Sciatic nerve (tissue), 2 donors: ENCODE measurements at places on chromosomes 7 and 10.

DNA sequence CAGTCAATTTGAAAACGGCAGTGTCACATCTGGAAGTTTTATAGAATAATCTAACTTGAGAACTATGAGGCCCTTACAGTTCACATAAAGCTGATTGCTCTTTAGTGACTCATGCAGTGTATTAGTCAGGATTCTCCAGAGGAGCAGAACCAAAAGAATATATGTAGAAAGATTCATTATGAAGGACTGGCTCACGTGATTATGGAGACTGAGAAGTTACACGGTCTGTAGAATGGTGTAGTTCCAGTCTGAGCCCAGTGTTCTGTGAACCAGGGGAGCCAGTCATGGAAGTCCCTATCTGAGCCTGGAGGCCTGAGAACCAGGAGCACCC is 21.5 kb downstream of the RBM33 start:
- no peak for DNase-seq

DNA sequence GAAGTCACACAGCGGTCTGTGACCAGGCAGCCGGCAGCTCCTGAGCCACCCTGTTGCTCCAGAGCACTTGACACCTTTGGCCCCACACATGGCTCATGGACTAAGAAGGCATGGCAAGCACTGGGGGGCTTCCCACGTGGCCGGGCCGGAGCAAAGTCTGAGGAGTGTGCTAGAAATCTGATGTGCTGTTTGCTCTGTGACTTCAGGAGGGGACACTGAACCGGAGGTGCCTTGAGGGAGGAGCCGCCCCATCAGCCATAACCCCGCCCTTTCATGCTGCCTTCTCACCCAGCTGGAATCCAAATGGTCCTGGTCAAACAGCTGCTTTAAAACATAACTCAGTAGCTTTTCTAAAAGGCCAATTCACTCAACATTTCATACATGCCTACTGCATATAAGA is 33.5 kb downstream of the PROSER2 start:
- DNase-seq = peak; percentile 45

GRCh38 chr10:71982269-71983178 is 18.3 kb downstream of the CHST3 start:
- no peak for DNase-seq

DNA sequence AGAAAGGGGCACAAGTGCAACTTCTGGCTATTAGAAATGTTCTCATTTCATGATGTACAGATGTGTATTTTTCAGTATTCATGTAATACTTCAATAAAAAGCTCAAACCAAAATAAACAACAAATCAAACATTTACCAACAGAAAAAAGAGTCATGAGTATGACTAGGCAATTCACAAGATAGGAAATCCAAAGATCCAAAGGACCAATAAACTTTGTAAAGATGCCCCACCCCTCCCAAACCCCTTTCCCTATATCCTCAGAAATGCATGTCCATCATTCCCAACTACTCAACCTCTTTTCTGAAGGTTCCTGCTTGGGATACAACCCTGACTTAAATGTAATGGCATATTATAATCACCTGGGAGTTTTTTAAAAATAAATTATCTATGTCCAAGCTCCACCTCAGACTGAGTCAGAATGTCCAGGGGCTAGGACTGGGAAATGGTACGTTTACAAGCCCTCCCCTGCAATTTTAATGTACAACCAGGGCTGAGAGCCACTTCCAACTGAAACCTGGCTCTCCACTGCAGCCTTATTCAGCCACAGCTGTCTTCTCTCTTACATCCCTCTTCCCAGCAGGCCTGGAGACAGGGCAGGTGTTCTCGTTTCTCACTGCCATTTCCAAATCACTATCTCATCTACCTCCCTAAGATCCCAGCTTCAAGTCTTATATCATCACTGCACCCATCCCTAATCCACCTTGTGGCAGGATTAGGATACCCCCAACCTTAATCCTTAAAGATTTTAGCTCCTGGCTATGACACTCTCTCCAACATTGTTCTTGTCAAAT is 36.5 kb downstream of the COA1 start:
- no peak for DNase-seq

GRCh38 chr7:151062399-151063211 is 3.2 kb downstream of the SLC4A2 start:
- no peak for DNase-seq

DNA sequence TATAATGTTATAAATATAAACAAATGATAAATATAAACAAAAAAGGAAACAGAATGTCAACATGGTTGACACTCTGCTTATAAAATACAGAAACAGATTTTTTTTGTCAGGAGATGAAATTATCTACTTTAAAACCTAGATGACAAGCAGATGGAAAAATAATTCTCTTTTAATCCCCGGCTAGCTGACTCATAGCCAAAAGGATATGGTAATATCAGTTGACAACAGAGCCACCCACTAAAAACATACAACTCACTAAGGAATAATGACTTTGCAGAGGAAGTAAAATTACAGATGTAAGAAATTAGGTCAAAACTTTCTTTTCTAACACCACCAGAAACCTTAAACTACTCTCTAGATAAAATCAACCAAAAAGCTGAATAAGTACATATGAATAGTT is 131.1 kb upstream of the ABCB5 start:
- DNase-seq = no peak

GRCh38 chr10:88531392-88532052 is 51.6 kb downstream of the RNLS start:
- DNase-seq = no peak

GRCh38 chr7:41886901-41887311 is 184.0 kb upstream of the INHBA start:
- DNase-seq = peak; percentile 73

GRCh38 chr7:43511029-43511428 is 71.9 kb upstream of the STK17A start:
- DNase-seq = no peak

GRCh38 chr7:91995391-91996105 is 54.9 kb downstream of the AKAP9 start:
- no peak for DNase-seq

DNA sequence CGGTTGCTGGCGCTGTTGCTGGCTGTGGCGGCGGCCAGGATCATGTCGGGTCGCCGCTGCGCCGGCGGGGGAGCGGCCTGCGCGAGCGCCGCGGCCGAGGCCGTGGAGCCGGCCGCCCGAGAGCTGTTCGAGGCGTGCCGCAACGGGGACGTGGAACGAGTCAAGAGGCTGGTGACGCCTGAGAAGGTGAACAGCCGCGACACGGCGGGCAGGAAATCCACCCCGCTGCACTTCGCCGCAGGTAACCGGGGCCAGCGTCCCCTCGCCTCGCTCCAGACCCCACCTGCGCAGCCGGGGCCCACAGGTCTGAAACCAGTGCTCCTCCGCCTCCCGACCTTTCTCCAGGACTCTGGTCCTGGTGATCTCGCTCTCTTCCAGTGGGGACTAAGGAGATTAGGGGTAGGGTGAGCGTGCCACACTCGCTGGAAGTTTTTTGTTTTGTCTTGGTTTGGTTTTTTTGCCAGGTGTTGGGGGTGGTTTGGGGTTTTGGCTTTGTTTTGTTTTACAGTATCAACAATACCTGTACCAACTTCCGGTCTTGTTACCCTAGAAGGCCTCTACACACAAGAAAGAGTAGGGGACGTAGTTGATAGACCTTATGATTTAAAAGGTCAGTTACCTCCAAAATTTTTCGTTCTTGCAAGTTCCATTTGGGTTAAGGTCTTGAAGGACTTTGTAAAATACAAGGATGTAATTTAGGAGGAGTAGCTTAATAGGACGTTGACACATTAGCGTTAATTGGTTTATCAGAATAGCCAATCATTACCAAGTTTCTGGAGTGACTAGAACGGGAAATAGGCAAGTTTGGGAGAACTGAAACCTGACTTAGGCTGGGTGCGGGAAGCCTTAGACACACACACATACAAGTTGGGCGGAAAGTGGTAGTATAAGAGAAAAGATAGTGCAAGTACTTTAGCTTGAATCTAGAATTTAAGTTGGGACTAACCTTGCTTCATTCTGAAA is 704 bp downstream of the TNKS2 start:
- DNase-seq = peak; percentile 68

GRCh38 chr7:25830215-25830614 is 321.8 kb upstream of the NFE2L3 start:
- DNase-seq = no peak

DNA sequence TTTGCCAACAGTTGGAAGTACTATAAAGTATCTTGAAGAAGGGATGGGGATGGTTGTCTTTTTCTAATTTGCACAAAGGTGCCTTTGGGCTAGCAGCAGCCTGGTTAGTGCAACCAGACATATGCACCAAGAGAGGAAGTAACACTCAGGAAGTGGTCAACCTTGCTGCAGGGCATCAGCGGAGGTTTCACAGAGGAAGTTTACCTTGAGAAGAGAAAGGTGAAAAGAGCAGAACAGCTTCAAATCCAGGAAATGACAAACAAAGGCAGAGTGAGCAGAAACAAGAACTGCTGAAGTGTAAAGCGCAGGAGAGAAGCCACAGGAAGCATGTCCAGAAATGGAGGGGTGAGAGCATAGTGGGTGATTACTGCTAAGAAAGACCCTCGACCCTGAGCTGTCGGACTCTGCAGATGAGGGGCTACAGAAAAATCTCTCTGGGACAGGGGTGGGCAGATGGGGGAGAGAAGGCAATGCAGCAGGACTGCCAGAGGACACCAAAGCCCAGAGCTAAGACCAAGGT is 66.9 kb downstream of the STK17A start:
- no peak for DNase-seq

DNA sequence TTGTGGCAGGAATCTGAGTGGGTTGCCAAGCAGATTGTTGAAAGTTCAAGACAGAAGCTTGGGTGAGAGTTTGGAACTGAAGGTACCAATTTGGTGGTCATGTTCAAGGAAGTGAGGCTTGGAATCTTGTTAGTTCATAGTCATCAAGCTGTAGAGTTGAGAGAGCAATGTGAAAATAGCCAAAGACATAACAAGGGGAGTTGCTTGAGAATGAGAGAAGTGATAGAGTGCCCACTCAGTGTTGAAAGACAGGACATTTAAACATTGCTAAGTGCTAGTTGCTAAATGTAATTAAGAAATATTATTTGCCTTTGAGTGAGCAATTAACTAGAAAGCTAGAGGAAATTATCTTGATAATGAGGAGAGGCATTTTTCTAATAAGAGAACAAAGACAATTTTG is 17.0 kb downstream of the ITGB8 start:
- no peak for DNase-seq

DNA sequence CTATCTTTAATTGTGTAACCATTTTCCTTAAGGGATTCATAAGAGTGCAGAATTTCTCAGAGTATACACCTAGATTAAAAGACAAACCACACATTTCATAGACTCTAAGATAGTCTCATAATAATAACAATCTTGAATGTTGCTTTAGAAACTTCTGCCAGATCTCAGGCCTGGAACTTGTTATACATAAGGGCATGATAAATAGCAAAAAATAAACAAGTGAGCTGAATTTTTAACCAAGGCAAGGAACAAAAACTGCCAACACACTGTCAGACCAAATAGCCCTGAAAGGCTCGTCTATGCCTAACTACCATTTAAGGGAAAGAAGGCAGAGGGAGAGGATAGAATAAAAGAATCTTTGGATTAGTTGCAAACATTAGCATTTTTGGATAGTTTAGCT is 65.8 kb upstream of the SEMA3C start:
- DNase-seq = no peak

- DNase-seq = no peak
Measured at GRCh38 chr7:80934321-80934720, 15.5 kb upstream of the SEMA3C start.

- DNase-seq = no peak
Measured at GRCh38 chr10:99449023-99449422, 18.6 kb upstream of the GOT1 start.

DNA sequence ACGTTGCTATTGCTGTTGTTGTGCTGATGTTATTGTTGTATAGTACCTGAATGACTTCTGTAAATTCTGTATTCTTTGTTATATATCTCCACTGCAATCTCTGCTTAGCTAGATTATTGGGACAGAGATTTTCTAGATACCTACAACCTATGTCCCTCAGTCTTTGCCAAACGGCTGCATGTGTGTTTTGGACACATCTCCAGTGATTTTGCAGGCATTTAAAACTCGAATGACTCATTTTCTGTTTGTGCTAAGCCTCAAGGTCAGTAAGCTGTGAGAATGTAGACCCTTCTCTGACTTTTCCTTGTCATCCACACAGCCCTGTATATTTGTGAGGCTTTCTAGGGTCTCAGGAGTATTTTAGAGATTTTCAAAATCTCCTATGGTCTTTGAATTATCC is 410.7 kb downstream of the POM121L12 start:
- no peak for DNase-seq

DNA sequence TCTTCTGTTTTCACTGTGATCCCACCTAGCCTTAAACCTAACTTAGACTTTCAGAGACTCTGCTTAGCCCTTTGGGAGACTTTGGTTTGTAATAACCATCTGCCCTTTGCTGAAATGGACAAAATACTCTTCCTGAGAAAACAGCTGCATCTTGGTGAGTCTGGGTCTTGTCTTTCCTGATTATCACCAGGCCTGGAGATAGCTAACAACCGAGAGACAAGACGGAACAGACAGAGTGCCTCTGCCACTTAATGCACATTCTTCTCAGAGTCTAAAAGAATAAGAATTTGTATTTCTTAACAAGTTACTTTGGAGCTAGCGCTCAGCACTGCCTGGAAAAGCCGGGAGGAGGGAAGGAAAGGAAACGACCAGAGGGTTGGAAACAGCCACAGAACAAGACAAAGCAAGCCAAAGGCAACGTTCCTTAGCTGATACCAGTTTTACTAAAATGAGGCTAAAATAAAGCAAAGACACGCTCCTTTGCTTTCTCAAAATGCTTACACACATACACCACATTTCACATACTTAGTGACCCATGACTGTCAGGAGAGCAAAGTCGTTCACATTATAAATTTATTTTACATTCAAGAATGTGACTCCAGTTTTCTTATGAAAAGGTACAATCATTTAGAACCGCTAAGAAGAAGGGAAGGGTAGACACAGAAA is 70.3 kb upstream of the DGKI start:
- DNase-seq = no peak

GRCh38 chr7:26958834-26959233 is 94.4 kb upstream of the SKAP2 start:
- DNase-seq = no peak

DNA sequence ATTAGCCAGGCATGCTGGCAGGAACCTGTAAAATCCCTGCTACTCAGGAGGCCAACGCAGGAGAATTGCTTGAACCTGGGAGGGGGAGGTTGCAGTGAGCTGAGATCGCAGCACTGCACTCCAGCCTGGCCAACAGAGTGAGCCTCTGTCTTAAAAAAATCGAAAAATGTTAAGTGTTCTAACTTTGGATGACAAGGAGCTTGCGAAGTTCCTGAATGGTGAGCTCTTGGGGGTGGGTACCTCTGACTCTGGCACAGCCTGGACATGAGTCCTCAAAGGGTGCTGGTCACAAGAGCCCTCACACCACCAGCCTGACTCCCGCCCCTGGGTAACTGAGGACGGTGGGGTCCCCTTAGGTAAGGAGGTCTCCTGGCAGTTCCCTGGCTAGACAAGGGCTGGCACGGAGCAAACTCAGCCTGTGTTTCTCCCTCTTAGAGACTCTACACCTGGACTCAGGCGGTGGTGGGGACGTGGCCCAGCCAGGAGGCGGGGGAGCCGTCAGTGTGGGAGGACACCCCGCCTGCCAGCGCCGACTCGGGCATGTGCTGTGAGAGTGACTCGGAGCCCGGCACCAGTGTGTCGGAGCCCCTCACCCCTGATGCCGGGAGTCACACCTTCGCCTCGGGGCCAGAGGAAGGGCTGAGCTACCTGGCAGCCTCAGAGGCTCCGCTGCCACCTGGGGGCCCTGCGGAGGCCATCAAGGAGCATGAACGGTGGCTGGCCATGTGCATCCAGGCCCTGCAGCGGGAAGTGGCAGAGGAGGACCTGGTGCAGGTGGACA is 24.1 kb downstream of the AMZ1 start:
- DNase-seq = no peak

- DNase-seq = no peak
Measured at GRCh38 chr7:96727534-96728088, 18.0 kb upstream of the SEM1 start.
